NCI-H526 treated with DMSO at 0.1 percent for 48 hours (cell line): ENCODE measurements at places on chromosomes 5 and 9.

GRCh38 chr5:169280286-169280685, 20.7 kb downstream of the SLIT3 start:
- no peak for DNase-seq

- DNase-seq, result no peak
Measured at GRCh38 chr9:113955076-113955752, 79.1 kb downstream of the ZNF618 start.

- no peak for DNase-seq
Measured at GRCh38 chr9:128370367-128370751, 815 bp upstream of the URM1 start.

DNA sequence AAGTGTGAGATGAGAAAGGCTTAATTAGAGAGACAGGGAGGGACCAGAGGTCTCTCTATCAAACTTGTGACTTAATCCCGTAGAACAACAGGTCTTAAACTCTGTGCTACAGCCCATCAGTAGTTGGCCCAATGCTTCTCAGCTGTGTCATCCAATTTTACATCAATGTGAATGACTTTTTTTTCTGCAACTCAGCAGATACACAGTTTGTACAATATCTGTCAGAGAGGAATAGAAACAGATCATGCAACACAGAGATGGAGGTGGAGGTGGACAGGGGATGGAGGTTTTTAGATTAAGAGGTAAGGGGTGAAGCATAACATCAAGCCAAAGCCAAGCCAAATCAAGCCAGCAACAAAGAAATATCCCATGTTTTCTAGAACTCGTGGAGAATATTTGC, 43.0 kb downstream of the FBXW11 start:
- no peak for DNase-seq

DNA sequence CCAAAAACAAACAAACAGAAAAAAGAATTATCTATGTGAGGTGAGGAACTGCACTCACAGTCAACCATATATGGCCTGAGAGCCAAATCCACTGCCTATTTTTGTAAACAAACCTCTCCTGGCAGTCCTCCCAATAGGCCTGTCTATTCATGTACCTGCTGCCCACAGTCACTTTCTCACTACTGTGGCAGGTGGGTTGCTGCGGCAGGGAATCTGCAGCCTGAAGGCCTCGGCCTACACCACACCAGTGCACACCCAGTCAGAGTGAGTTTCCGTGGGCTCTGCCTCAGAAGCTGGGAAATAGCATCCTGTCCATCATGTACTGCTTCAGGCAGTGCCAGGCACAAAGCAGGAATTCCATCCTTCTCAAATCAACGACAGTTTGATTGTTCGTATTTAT, 82.3 kb downstream of the SPTLC1 start:
- DNase-seq, result no peak

- DNase-seq, result no peak
Measured at GRCh38 chr9:125470767-125471580, 209.3 kb downstream of the GAPVD1 start.

GRCh38 chr9:135907006-135907430, 328 bp downstream of the CAMSAP1 start:
- no peak for DNase-seq

GRCh38 chr9:114583371-114584155, 4.0 kb upstream of the ATP6V1G1 start:
- DNase-seq, result no peak

DNA sequence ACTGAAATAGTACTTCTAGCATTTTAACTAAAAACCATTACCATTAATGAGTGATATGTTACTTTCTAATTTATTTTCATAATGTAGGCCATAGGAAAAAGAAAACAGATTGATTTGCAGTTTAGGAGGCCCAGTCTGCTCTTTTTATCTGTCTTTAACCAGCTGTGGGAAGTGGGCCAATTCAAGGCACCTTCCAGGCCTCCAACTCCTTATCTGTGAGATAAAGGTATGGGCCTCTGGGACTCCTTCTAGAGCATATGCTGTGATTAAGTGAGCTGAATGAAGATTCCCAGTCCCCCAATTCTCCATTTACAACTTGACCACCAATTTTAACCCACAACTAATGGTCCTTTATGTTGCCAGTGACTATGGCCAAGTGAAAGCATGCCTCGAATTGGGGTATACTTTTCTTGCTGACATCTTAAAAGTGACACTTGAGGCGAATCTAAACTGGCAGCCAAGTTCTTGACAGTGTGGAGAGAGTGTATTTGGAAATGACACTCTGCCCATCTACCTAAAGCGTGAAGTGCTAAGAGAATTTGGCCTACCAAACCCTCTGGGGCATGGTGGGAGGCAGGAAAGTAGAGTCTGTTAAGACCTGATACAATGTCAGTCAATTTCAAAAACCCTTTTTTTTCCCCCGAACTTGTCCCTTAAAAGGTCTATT, 88.3 kb downstream of the PIK3R1 start:
- no peak for DNase-seq

GRCh38 chr9:3332802-3333201, 193.0 kb downstream of the RFX3 start:
- no peak for DNase-seq

GRCh38 chr5:173341961-173342430, 13.8 kb upstream of the STC2 start:
- DNase-seq, result no peak

- no peak for DNase-seq
Measured at GRCh38 chr9:92986176-92987119, 39.1 kb downstream of the FGD3 start.

- no peak for DNase-seq
Measured at GRCh38 chr5:176339304-176339703, 22.3 kb downstream of the KIAA1191 start.

- DNase-seq, result no peak
Measured at GRCh38 chr9:13186091-13186490, 93.4 kb downstream of the MPDZ start.

DNA sequence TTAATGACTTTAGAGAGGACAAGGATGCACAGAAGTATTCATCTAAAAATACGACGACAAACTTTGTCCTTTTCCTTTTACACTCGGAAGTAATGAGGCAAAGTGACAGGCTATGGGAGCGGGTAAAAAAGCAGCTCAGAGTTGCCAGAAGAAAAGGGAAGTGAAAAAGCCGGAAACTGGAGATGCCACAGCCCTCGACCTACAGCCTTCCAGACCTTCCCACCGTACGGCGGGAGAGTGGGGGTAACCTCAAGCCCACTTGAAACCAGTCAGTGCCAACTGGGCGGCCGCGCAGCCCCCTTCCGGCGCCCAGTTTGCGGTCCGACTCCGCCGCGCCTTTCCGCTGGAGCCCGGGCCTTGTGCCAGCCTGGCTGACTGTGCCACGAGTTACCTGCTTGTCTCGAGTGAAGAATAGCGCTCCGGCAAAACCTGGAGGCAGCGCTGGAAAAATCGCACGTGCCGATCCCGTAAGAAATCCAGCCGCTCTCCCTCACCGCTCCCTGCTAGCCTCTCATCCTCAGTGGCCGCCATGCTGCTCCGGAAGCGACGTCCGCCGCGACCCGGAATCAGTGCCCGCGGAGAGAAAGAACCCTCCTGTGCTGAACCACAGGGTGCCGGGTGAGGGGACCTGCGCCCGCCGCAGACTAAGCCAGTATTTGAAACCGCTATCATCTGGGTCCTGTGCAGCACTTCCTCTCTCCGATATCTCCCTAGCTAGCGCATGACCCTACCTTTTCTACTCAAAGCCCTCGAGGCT, at the start of gene PGGT1B:
Gene PGGT1B (minus strand): TSS at position 557 of the 757 bp plus-strand sequence. CDS start 26 bp downstream, at position 531.
- DNase-seq, result peak; percentile 33

DNA sequence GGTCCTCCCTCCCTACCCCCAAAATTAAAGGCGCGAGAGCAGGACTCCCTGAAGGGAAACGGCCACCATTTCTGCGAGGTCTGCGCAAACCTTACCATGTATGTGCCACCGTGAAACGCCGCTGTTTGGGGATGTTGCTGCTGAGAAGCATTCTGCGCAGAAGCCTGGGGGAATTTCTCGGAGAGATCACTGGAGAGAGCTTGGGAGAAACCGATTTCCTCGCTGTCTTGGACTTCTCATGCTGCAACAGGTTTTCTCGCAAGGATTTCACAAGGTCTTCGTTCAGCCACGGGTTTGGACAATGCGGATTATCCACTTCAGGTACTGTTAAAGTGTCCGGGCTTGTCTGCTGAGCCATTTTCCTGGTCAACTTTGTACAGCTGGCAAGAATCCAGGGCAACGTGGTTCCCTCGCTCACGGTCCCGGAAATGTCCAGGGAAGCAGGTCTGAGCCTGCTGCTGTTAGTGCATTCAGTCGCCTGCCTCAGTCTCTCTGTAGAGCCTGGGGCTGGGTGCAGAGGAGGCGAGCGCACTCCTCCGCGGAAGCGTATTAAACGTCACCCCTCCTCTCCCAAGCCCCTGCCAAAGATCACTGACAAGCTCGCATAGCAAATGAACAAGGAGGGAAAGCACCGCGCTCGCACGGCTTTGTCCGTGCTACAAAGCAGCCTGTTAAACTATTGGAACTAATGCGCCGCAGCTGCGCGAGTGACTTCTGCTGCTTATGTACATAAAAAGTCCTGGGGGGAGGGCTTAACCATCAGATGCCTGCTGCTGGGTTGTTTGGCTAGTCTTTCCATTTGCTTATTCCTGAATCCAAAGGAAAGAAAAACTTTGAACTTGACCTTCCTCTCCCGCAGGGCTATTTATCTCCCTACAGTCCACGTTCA, 125.1 kb downstream of the PDE4D start:
- DNase-seq, result no peak

GRCh38 chr5:140165923-140166270, 9.1 kb upstream of the CYSTM1 start:
- no peak for DNase-seq

GRCh38 chr9:90839183-90839728, 37.6 kb downstream of the SYK start:
- no peak for DNase-seq

- no peak for DNase-seq
Measured at GRCh38 chr9:97808415-97808814, 44.6 kb upstream of the FOXE1 start.

GRCh38 chr5:131706281-131706680, 71.3 kb upstream of the RAPGEF6 start:
- DNase-seq, result no peak

DNA sequence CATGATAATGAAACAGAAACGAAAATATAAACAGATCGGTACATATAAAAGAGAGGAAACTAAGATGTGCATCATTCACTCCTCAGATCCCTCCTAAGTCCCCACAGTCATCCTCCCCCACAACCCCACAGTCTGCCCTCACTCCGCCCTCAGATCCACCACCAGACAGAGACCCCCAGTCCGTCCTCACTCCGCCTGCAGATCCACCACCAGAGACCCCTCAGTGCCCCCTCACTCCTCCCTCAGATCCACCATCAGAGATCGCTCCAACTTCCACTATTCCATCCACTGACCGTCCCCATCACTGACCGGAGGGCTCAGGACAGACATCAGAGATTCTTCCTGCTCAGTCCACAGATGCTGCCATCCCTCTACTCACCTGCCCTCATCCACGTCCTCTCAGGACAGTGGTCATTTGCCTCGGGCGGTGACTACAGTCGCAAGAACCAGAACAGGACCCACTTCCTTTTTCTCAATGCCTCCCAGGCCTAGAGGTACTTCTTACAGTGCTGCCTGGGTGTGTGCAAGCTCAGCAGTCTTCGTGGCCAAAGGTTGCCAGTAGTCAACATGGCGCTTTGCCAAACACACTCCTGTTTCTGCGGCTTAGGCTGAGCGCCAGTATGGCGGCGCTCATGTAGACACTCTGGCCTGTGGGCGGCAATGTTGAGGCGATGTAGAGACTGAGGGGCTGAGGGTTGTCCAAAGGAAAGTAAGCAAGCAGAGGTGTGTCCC, 8.3 kb upstream of the SPATA31C1 start:
- DNase-seq, result no peak

GRCh38 chr9:80012557-80013330, 441.0 kb downstream of the TLE4 start:
- no peak for DNase-seq

DNA sequence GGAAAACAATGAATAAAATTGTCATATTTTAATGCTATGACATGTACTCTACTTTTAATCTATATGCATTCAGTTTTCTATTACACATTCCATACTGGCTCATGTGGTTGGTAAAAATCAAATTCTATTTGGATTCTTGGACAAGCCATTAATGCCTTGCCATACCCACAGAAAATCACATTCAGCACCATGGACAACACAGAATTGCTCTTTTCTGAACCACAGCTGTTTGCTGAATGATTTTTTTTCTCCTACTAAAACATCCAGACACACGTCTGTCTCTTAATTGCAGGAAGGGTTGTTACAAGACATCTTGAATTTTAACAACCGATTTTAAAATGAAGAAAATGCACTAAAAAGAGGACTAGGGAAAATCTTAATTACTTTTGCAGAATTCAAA, 675.6 kb downstream of the BRINP1 start:
- no peak for DNase-seq

DNA sequence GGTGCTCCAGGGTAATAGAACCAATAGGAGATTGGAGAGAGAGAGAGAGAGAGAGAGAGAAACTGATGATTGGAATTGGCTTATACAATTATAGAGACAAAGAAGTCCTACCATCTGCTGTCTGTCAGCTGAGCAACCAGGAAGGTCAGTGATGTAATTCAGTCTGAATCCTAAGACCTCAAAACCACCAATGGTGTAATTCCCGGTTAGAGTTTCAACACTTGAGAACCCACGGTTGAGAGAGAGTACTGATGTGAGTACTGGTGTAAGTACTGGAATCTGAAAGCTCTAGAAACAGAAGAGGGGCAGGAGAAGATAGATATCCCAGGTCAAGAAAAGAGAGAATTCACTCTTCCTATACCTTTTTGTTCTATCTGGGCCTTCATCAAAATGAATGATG, 775.8 kb downstream of the EFNA5 start:
- no peak for DNase-seq

- DNase-seq, result no peak
Measured at GRCh38 chr5:55227664-55228430, 732 bp upstream of the MCIDAS start.

- DNase-seq, result no peak
Measured at GRCh38 chr5:15691521-15691920, 191.5 kb downstream of the FBXL7 start.

DNA sequence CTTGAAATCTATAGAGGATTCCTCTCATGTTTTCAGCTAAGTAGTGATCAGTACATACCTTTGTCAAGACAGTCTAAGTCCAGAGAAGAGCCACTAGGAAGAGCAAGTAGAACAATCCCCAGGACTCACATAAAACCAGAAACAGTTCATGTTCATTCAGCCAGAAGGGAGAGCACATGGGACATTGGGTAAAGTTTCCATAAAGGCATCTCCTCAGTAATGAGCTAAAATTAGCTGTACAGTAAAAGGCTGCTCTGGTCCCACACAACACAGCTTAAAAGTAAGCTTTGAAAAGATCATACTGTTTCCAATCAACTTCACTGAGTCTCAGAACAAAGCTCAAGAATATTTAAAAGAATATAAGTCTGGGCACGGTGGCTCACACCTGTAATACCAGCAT, 32.4 kb downstream of the HOMER1 start:
- DNase-seq, result no peak

- no peak for DNase-seq
Measured at GRCh38 chr9:71754151-71754550, 14.2 kb downstream of the CEMIP2 start.

DNA sequence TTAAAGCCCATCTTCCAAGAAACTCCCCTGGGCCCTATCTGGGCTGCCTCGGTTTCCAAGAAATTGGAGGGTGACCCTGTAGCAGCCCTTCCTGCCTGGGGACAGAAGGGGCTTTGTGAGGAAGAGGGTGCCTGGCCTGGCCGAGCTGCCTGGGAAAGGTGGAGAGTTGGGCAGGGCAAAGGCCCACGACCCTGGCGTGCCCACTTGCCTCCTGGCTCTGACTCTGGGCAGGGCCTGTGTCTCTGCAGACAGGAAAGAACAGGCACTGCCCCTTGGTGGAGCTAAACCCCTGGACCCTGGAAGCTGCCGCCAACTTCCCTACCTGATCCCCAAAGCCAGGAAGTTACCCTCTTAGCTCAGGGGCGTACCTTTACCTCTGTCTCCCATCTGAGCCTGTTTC, 149.3 kb downstream of the RGS3 start:
- no peak for DNase-seq

GRCh38 chr5:102107865-102108264, 188.2 kb downstream of the SLCO4C1 start:
- DNase-seq, result no peak
